ENCODE measurements at places on chromosomes 1 and 21.

GRCh38 chr1:1797731-1798341 lies 19.6 kb upstream of the NADK start:
- DNase-seq: no peak

- peak; percentile 69 for DNase-seq
Measured at GRCh38 chr1:41320895-41321676, 40.1 kb upstream of the FOXO6 start.

DNA sequence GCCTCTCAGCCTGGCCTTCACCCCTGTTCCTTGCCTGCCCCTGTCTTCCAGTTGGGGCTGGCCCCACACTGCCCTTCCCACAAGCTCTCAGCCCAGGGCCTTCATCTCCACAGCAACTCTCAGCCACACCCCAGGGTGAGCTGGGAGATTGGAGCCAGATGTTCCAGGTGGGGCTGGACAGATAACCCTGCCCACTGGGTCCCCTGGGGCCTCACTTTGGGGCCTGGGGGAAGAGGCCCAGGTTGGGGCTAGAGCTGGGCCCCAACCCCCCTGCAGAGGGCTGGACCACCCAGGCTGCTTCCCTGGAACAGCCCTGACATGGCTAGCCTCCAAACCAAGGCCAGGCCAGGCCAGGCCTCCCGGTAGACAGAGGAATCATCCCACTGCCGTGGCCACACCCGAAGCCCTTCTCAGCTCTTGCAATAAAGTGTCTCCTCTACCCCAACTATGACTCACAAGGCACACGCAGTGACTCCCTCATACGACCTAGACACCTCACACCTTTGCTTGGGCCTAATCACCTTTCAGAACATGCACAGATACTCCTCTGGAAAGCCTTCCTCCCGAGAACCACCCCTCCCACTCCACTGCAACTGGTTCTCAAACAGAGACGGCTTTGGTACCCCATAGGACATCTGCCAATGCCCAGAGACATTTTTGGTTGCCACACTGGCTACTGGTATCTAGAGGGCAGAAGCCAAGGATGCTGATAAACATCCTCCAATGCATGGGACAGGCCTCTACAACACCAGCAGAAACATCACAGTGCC lies 22.2 kb downstream of the SLC2A1 start:
- no peak for DNase-seq

DNA sequence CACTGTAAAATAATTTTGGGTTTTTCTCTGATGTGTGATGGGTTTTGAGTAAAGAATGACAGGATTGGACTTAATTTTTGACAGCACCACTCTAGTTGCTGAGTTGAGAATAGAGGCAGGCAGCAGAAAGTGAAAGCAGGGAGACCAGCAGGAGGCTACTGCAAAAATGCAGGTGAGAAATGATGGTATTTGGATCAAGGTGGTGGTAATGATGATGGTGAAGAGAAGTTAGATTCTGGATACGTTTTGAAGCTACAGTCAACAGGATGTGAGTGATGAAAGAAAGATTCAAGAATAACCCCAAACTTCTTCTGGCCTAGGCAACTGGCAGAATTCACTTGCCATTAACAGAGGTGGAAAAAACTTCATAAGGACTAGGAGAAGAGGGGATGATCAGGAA lies 14.8 kb upstream of the AK5 start:
- DNase-seq: no peak

GRCh38 chr21:27700974-27701614 lies 734.2 kb upstream of the ADAMTS5 start:
- peak; percentile 92 for DNase-seq

GRCh38 chr1:209870151-209870831 lies 42.5 kb downstream of the UTP25 start:
- DNase-seq: no peak

DNA sequence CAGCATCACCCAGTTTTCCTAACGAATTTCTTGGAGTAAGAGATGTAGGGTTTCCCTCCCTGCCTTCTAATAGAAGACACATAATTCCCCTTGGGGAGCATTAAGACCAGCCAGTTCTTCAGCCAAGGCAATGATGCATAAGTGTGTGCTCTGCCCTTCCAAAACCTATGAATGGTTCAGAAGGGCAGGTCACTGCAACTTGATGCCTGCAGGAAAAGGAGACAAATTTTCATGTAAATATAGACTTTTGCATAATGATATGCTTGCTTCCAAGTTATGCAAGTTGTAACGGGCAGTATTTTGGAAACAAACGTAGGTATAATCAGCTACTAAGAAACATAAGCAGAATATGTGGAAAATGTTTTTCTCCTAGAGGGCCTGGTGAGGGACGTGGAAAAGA lies 31.6 kb downstream of the PTGS2 start:
- DNase-seq: no peak

GRCh38 chr1:64469977-64470664 lies at the start of gene CACHD1:
TSS of gene CACHD1 (plus strand) at chr1:64470129. CDS start at chr1:64470745, 616 bp downstream.
- DNase-seq: peak; percentile 79

- no peak for DNase-seq
Measured at GRCh38 chr1:67682659-67683197, 2.3 kb upstream of the GADD45A start.
